Right renal cortex interstitium (tissue), 3 donors: ENCODE measurements at places on chromosomes 5 and 9. TPM values are rescaled to one million over a fixed set of nuclear protein-coding genes. Genes with fewer than 3 reads are reported as not detected.

Gene OLFML2A
- polyA plus RNA-seq: 21.4 TPM

DNA sequence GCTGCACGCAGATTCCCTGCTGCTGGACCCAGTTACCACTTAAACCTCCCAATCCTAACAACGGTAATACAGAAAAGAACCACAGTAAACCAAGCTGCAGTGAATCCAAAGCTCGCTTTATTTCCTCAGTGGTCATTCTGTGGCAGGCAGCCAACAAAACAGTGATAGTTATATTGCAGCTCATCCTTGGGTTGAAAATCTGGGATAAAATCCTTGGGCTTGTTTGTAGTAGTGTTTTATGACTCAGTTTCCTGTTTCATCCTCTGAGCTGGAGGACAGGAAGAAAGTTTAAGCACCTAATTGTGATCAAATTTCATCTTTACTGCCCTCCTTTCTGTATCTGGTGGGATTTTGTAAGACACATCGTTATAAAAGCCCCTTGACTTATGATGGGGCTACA lies 31.4 kb downstream of the HMGCR start:
- no peak for DNase-seq

- no peak for DNase-seq
Observed at GRCh38 chr5:172868436-172868923, 34.4 kb downstream of the ERGIC1 start.

GRCh38 chr5:140084541-140084940 lies 29.4 kb upstream of the PURA start:
- DNase-seq: no peak

GRCh38 chr5:34415559-34416198 lies 240.4 kb upstream of the RAI14 start:
- DNase-seq: no peak

Gene ANKH
- 14.0 TPM for polyA plus RNA-seq

DNA sequence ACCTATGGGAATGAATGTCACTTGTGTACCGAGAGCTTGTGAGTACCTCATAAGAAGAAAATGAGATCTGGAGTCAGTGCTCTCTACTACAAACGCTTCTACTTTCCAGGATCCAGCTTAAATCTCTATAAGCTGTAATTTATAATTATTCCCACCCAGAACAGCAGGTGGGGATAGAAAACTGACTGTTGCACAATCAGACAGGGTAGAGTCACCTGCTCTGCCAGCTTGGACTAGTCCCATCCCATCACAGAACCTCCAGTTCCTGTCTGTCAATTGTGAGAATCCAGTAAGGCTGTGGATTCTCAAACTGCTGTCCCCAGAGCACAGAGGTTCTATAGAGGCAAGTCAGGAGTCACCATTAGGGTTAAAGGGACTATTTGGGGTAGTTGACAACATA lies 2.0 kb downstream of the SPINK7 start:
- no peak for DNase-seq

- no peak for DNase-seq
Observed at GRCh38 chr9:126709241-126709640, 95.5 kb downstream of the LMX1B start.

- DNase-seq: no peak
Observed at GRCh38 chr5:2901511-2901910, 150.0 kb upstream of the IRX2 start.

- no peak for DNase-seq
Observed at GRCh38 chr9:17137566-17137965, 2.7 kb downstream of the CNTLN start.

- no peak for DNase-seq
Observed at GRCh38 chr5:125010356-125010755, 263.9 kb upstream of the ZNF608 start.

- no peak for DNase-seq
Observed at GRCh38 chr5:85049020-85049419, 664.3 kb upstream of the EDIL3 start.

DNA sequence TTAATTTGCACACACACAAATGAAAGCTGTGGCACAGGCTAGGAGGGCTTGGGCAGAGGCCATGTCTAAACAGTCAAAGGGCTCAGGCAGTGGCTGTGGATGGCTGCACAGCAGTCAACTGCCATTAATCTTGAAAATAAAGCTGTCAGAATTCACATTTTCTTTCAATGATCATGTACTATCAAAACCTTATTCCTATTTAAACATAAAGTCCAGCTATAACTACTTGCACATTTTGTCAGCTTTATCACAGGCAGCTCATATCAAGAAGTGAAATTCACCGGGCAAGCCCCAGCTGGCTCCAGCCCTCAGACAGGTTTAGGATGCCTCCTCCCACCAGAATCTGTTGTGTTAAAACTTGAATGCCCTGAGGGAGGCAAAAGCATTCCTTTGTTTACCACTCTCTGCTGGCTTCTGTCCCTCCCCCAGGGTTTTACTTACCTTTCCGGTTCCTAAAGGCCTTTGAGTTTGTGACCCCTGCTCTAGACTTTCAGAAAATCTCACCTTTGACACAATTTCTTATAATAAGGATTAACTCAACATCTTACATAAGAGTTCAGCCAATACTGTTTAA lies 54.9 kb upstream of the GRAMD2B start:
- DNase-seq: peak; percentile 63

Gene SLC22A4
- 5.8 TPM for polyA plus RNA-seq

DNA sequence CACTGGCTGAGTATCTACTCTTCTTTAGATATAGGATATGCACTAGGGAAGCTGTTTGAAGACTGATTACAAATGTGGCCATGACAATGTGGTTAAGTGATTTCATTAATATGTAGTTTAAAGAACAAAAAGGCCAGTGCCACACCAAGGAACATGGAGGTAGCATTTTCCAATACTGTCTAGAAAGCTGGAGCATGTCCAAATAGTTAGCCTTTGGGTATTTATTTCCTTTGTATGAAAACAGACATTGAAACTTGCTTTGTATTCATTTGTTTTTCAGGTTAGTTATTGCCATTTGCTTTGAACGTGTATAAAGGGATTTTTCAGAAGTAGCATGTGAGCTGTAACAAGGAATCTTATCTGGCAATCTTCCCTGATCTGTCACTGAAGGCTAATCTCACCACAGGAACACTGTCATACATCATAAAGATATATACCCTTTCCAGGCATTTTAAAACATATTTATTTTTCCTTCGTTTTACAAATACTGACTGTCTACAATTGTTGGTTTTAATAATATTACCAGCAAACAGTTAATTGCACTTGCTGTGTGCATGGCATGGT lies 93.4 kb downstream of the PLPPR1 start:
- no peak for DNase-seq

- DNase-seq: no peak
Observed at GRCh38 chr5:148974642-148975327, 88.1 kb downstream of the SH3TC2 start.

- DNase-seq: no peak
Observed at GRCh38 chr9:85647571-85647970, 94.2 kb downstream of the AGTPBP1 start.

DNA sequence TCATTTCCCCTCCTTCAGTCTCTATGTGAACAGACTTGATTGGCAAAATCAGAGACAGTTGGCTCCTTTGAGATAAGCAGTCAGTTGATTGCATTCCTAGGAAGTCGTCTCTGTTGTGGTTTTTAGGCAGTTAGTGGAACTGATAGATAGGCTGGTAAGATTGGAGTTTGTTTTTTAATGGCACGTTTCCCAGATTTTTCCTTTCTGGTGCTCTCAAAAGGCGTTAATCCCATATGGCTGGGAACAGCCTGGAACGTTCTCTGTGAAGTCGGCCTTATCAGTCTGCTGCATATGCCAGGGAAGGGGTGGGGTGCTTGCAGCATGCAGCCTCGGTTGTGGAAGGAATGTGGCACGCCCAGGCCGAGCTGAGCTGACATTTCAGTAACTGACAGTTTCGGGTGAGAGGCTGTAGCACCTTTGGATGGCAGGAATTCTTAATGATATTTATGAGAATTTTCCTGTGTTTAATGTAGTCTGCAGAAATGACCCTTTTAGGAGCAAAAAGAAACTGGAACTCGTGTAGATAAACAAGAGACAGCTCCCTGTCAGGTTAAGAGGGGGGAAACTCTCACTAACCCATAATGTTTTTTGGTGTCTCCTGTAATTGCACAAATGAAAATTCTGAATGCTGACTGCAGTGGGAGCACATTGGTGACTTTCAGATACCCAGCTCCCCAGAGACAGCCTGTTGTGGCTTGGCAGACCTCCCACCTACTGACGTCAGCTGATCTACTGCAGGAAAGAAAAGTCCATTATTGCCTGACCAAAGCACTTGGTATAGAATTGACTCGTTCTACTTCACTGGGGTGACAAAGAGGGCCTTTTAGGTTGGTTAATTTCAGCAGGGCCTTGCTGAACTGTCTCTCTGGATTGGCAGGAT lies 6.3 kb downstream of the SPTAN1 start:
- DNase-seq: peak; percentile 27

Gene RORB
- polyA plus RNA-seq: 0.28 TPM

Gene ADAMTS13
- 7.2 TPM for polyA plus RNA-seq

Gene C5orf52
- not detected for polyA plus RNA-seq

DNA sequence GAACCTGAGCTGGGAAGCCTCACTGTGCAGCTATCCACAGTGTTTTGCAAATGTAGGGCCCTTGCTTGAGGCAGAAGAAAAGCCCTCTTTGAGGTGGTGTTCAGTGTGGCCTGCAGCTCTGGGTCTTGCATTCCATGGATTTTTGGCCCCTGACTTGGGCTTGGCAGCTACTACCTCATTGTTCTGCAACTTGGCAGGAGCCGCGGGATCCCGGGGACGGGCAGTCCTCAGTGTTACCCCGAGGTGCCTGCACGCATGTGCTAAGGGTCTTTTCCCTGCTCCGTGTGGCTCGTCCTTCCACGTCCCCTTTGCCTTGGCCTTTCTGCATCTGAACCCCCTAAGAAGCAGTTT lies 39.8 kb downstream of the NEK6 start:
- DNase-seq: no peak

DNA sequence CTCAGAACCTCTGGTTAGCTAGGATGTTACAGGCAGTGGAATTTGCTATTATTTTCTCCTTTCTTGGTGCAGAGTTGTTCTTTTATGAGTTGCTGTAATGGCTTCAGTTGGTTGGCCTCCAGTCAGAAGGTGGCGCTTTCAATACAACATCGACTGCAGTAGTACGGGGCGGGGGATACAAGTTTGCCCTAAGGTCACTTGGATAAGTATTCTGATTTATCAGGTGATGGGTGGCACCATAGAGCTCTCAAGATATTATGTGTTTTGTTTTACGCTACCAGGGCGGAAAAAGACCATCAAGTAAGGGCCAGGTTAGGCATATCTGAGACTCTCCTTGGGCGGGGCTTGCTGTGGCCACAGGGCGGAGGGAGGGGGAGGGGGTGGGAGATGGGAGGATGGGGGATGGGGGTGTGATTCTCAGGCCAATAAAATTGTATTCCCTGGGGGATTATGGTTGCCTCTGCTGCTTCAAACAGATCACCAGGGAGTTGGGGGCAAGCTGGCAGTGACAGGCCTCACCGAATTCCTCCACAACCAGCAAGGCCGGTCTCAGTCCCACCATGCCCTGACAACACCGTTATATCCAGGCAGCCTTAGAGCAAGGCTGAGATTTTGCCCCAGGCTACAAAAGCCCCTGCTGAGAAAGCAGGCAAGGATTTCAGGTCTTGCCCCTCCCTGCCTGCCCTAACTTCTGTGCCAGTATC lies 15.9 kb upstream of the RNF38 start:
- DNase-seq: no peak

DNA sequence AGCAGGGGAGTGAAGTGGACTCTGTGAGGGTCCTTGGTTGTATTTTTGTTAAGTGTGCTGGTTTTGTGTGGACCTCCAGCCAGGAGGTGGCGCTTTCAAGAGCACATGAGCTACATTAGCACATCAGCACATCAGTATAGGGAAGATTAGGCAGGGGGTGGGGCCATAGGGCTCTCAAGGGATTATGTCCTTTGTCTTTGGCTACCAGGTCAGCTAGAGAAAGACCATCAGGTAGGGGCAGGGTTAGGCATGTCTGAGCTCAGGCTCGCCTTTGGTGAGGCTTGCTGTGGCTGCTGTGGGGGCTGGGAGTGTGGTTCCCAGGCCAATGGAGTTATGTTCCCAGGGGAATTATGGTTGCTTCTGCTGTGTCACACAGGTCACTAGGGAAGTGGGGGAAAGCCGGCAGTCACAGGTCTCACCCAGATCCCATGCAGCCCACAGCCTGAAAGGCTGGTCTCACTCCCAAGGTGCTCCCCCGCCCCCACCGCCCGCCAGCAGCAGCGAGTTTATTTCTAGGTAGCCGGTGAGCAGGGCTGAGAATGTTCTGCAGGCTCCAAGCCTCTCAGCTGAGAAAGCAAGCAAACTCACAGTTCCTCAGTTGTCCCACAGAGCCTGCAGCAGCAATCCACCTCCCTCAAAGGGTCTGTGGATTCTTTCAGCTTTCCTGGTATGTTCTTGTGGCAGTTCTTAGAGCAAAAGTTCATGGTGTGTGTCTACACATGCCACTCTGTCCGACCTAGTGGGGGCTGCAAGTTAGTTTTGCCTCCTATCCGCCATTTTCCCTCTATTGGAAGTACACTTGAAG lies 13.7 kb downstream of the OR1J1 start:
- no peak for DNase-seq

GRCh38 chr9:37715991-37716505 lies 37.6 kb upstream of the TRMT10B start:
- no peak for DNase-seq

- DNase-seq: no peak
Observed at GRCh38 chr5:37799865-37800421, 39.9 kb downstream of the GDNF start.

Gene STPG3
- 1.1 TPM for polyA plus RNA-seq

DNA sequence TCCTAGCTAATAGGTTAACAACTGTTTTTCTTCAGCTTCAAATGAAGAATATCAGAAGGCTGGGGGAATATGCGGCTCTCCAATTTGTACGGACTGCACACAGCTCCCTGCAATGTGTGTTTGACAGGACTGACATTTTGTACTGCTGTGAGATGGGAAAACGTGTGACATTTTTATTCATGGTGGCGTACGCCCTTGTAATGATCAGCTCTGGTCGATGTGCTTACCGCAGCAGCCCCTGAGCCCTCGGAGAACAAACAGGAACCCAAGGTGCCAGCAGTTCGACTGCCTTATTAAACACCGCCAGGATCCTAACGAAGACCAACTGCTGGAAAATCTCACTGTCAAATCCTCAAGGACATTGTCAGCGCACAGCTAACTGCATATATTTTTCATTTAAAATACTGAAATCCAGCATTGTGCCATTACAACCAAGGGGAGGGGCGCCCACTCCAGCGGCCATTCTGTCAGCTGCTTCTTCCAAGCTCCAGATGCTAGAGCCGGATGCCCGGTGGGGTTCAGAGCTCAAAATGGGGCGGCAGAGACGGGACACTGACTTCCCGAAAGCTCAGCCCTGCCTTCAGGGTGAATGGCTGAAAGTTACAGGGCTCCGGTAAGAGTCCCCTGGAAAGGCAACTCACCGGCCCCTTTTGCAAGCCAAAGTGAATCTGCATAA lies 66.8 kb downstream of the CRB2 start:
- no peak for DNase-seq

GRCh38 chr9:79780559-79780958 lies 208.8 kb downstream of the TLE4 start:
- DNase-seq: no peak

Gene GFI1B
- 1.3 TPM for polyA plus RNA-seq
